NCI-H2029 treated with DMSO at 0.1 percent for 48 hours (cell line): ENCODE measurements at places on chromosomes 6 and 20.

DNA sequence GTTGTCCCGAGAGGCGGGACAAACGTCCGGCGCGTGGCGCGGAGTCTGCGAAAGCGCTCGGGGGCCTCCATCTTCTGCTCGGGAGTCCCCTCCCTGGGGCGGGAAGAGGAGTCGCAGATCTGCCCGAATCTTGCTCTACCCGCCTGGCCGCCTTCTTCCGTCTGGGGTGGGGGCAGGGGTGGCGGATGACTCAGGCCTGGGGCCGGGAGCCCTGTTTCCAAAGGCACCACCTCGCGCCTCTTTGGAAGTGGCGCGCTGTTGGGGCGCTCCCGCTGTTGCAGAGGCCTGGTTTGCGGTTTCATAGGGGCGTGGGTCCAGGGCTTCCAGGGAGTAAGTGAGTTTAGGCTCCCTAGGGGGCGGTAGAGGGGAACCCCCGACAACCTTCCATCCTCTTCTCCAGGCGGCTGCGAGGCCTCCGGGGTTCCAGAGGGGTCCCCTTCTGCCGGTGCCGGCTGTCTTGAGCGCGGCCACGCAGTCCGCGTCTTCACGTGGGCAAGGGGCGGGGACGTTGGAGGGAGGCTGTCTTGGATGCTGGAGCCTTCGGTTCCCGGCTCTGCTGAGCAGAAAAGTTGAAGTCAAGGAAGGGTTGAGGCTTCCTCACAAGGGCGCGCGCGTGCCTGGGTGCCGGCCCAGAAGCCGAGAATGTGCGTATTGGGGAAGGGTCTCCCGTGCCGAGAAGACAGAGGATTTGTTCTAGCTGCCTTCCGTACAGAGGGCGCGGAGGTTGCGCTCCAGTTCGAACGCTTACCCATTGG, 2.6 kb upstream of the TFAP2C start:
- DNase-seq: no peak

- DNase-seq: no peak
Measured at GRCh38 chr6:37699887-37700619, 2.4 kb upstream of the MDGA1 start.

DNA sequence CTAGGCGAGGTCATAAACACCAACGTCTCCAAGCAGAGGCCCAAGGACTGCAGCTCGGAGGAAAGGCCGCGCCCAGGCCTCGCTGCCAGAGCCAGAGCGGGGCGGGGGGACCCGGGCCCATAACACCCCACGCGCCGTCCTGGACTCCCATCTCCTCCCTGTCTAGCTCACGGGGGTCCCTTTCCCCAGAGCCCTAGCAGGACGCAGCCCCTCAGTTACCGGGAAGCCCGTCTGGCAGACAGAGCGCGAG, 44.9 kb downstream of the MDFI start:
- no peak for DNase-seq

DNA sequence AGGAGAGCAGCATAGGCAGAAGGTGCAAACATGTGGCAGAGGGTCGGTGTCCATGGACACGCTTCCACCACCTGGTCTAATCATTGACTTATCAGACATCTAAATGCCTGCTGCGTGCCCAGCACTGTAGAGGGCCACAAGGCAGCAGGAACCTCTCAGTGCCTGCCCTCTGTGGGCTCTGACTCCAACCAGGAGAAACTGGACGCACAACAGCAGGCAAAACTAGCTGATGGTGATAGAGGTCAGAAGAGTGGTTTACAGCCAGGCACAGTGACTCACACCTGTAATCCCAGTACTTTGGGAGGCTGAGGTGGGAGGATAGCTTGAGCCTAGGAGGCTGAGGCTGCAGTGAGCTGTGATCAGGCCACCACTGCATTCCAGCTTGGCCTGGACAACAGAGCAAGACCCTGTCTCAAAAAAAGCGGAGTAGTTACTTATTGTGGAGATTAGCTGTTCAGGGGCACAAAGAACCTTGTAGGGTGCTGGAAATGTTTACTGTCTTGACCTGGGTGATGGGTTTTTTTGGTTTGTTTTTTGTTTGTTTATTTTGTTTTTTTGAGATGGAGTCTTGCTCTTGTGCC, 46.5 kb downstream of the PPARD start:
- no peak for DNase-seq

DNA sequence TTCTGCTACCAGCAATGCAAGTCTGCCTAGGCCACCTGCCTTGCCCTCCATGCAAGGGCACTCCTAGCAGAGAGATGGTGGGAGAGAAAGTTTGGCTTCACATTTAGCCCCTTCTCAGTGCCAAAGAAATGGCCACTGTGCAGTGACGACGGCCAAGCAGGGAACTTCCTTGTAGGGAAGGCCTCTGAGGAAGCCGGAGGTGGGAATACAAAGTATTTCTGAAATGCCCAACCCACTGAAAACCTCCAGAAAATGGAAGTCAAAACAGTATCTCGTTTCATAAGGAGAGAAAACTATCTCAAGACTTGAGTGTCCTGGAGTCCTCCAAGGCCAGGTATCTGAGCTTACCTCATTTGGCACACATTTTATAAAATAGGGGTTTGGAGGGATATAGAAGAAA, 42.7 kb downstream of the JAG1 start:
- DNase-seq: no peak

- no peak for DNase-seq
Measured at GRCh38 chr6:22367346-22367745, 70.5 kb upstream of the PRL start.

GRCh38 chr6:136333824-136334464, 44.3 kb upstream of the BCLAF1 start:
- DNase-seq: no peak

DNA sequence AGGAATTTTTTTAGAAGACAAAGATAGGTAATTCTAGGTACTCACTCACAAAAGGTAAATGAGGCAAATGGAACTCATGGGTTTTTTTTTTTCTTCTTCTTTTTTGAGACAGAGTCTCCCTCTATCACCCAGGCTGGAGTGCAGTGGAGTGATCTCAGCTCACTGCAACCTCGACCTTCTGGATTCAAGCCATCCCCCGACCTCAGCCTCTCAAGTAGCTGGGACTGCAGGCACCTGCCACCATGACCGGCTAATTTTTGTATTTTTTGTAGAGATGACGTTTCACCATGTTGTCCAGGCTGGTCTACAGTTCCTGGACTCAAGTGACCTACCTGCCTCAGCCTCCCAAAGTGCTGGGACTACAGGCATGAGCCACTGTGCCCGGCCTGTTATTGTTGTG, 126.1 kb downstream of the LRRC1 start:
- no peak for DNase-seq

GRCh38 chr6:50213146-50213545, 163.4 kb upstream of the DEFB112 start:
- DNase-seq: no peak

DNA sequence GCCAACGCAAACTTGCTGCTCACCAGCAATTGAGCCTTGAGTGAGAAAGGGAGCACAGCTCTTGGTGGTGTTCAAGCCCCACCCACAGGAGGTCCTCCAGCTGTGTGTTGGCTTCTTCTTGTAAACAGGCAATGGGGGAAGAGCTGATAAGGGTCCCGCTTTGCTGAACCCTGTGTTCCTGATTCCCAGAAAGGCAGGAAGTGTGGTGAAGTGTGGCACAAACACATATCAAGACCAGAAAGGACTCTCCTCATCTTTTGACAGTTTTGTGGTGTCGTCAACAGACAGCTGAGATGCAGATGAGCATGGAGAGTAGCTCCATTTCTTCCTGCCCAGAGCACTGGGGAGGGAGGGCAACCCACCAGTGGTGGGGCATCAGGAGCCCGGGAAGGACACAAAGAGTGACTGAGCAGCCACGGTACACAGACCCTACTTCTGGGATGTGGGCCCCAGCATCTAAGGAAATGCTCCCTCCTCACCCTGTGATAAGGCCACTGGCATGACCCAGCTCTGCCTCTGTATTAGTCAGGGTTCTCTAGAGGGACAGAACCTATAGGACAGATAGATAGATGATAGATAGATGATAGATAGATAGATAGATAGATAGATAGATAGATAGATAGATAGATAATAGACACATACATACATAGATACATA, 188.9 kb upstream of the TAB2 start:
- no peak for DNase-seq

DNA sequence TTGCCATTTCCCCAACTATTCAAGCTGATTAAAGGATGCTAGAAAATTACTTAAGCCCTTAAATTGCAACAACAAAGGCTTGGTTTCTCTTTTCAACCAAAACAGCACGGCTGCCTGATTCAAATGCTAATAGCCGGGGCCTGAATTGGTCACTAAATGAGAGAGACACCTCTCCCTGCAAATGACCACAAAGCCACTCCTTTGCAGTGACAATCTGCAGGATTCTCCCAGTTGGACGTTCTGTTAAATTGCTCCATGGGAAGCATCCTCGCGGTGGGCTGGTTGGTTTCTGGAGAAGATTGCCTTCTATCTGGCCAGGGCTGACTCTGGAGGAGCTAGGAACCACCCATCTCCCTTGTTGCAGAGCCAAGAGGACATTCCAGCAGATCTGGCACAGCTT, 29.7 kb upstream of the TBXT start:
- no peak for DNase-seq

- no peak for DNase-seq
Measured at GRCh38 chr20:36926653-36927200, 24.8 kb downstream of the SAMHD1 start.

DNA sequence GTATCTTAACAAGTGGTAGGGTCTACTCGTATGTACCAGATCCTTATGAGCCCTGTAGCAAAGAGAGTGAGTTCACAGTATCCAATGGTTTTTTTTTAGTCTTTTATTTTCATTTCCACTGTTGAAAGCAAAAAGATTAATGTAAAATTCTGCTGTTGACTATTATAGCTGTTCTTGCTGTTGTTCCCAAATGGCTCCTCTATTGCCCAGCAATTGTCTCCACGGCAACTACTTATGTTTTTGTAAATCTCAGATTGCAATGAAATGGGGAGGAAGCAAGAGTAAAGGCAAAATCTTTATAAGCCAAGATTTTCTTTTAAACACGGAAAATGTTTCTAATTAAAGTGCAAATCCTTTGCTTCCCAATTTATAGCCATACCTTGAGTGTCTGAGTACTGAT, 406.1 kb downstream of the EPM2A start:
- DNase-seq: no peak

DNA sequence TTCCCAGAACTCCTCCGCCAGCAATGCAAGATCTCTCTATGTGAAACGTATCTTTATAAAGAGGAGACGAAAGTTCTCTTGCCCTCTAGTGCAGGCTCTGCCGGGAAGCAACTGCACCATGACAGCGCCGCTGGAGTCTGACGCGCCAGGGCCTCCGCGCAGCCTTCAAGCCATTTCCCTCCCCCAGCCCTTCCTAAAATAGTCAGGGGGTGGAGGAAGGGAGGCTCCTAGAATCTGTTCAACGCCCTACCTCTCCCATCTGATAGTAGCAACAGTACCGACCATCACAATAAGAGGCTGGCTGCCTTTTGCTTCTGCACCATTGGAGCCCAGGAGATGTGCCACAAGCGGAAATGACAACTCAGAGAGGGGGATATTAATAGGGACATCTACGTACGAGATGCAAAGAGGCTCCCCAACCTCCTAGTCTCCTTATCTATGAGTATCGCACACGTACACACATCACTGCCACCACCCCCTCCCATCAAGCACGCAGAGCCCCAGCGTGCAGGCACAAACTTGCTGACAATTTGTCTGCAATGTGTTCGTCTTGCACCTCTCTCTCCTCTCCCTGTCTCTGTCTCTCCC, 1.0 kb downstream of the SYNE1 start:
- no peak for DNase-seq

GRCh38 chr6:32092760-32093497, 16.2 kb downstream of the TNXB start:
- DNase-seq: peak; percentile 42

DNA sequence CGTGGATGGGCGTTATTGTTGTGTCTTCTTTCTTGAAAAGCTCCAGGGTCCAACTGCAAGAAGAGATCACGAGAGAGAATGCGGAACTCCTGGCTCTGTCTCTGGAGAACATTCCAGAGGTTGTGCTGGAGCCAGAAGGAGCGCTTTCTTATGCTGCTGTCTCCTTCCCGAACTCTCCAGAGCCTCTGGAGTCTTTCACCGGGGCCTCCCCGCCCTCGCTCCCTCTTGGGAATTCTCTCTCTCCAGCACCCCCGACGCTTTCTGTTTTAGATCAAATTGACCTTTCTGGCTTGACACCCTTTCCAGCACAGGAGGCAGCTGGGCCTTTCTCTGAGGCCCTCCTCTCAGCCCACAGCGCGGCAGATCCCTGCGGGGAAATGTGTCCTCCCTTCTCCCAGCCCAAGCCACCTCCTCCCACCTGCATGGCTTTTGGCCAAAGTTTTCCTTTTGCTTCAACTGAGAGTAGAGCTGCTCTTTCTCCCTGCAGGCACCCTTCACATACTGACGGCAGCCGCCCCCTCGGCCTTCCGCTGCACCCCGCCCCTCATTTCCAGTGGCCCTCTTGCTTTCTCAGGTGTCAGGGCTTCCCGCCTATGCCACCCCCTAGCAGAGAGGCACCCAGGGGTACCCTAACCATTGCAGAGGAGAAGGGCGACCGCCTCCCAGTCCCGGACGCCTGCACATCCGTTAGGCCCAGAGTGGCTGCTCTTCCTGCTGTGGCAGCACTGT, 6.6 kb upstream of the CCR6 start:
- DNase-seq: no peak

- DNase-seq: peak; percentile 22
Measured at GRCh38 chr6:97437087-97437486, 154.1 kb upstream of the MMS22L start.

DNA sequence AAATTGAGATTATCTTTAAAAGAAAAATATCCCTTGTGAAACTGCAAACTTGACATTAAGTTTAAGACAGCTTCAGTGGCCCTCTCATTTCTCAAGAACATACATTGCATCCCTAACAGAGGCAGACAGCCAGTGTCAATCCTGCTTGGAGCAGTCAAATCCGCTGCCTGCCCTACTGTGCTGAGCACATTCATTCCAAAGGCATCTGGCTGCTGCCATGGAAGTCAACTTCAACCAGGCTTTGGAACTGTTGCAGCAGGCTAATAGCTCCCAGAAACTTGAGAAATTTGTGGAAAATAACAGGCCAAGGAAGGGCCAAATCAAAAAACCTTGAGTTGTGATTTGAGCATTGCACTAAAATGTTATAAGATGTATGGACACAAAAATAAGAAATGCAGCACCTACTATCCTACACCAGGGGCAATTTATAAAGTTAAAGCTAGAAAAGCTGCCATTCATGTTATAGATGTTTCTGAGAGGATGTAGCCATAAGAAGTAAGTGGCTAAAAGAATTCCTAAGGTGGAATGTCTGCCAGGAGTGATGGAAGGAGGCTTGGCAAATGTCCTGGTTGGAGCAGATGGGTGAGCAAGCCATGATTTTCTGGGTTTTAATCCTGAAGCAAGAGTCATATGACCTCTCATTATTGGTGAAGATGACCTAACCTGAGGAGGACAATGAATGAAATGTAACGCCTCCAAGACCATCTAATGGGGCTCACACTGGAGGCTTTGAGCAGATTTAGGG, 31.4 kb upstream of the HAO1 start:
- DNase-seq: no peak

DNA sequence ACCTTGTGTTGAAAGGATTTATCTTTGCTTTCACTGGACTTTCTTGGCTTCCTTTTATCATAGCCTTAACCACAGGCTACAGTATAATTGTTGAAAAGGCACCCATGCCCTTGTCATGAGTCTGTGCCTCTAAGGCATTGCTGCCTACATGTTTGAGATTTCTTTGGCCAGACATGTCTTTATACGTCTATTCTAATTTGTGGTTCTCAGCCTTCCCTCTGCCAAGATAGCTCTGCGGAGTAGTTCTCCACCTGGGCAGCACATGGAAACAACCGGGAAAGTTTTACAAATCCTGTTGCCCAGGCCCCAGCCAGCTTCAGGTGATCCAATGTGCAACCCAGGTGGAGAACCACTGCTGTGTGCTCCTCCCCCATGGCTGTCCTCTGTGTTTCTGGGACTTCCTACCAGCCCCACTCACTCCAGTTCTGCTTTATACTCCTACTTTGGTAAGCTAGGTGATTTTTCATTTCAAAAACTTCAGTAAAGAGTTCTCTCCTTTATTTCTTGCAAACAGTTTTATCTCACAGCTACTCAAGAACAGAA, 159.6 kb upstream of the MYLIP start:
- no peak for DNase-seq
